Neural crest cell (in vitro differentiated cells): ENCODE measurements at places on chromosomes 2 and 18.

DNA sequence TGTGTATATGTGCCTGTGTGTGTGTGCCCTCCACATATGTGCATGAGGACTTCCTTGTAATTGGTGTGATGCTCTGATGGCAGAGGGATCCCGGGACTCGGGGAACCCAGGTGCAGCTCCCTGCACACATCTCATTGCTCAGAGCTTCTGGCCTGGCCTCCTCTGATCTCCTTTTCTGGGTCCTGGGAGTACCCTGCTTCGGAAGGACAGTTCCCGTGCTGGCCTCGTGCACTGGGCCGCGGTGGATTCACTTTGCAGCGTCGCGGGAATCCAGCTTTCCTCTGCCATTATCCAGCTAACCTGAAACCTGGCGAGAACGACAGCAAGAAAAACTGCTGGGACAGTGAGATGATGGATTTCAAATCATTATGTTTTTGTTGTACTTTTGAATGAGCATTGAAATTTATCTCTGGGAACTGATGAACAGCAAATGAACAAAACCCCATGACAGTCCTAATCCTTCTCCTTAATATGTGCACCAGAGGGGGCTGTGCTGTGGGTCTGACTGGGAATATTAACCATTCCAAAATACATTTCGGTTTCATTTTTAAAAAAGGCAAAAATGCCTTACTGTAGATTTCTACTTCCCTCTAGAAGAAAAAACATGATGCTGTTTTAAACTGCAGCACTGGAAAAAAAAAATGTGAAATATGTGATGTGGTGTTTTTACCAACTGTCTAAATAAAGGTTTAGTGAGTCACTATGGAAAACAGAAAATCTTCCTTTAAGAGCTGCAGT, 78.2 kb downstream of the PTGR3 start:
- DNase-seq, result no peak
- H3K27ac ChIP-seq, result peak overlapping the region; percentile 76
- H3K4me3 ChIP-seq, result no peak overlapping the region
- H3K4me1 ChIP-seq, result no peaks in the 10 kb centered on the region
- no peaks in the 10 kb centered on the region for H3K36me3 ChIP-seq

DNA sequence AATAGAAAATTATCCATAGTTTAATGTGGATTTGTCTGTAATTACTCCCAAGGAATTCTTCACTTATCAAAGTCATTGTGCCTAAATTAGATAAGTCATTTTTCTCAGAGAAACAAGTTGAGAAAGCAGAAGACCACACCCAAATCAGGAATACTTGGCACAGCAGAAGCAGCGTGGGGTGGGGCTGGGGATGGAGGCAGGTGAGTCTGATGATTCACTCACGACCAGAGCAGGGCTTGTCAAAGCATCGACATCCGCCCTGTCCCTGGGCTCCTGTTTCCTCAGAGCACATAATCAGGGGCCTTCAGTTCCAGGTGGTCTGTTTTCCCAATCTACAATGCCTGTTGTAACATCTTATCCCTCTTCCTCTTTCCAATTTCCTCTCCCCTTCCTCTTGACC, 31.5 kb upstream of the COLEC12 start:
- H3K36me3 ChIP-seq, result no peaks in the 10 kb centered on the region
- H3K27me3 ChIP-seq, result no peaks in the 10 kb centered on the region
- no peak overlapping the region for H3K4me3 ChIP-seq
- no peak for DNase-seq
- no peak overlapping the region for H3K27ac ChIP-seq

GRCh38 chr2:216425008-216425787, 12.9 kb downstream of the SMARCAL1 start:
- no peaks in the 10 kb centered on the region for H3K4me1 ChIP-seq
- H3K27me3 ChIP-seq, result no peaks in the 10 kb centered on the region
- DNase-seq, result no peak
- H3K36me3 ChIP-seq, result peaks cover 39% of the 10 kb centered on the region
- no peak overlapping the region for H3K27ac ChIP-seq
- H3K4me3 ChIP-seq, result no peak overlapping the region

DNA sequence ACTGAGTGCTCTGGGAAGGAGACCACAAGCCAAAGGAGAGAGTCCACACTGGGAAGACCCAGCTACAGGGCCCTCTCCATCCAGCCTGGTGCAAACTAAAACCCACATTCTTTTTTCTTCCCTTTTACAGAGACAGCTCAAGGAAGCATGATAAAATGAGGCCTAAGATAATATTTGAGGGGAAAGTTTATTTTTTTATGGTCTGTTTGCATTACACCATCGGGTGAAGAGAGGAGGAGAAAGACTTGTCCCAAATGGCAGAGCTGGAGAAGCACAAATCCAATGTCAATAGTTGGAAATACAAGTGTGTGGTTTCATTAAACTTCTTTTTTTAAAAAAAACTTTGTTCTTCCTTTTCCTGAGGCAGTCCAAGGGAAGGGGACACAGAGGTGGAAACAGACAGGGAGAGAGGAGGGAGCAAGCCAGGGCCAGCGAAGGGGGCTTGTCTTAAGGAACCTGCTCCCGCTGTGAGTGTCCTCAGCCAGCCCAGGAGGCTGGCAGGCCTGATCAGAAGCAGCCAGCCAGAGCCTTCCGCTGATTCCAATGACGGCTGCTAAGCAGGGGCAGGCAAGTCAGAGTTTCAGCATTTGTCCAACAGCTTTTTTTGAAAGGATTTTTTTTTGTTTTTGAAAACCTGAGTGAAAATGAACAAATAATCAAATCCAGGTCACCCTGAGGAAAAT, 203.8 kb upstream of the SIX2 start:
- H3K36me3 ChIP-seq, result no peaks in the 10 kb centered on the region
- H3K27me3 ChIP-seq, result peaks cover 5% of the 10 kb centered on the region
- H3K4me3 ChIP-seq, result no peak overlapping the region

- H3K27ac ChIP-seq, result no peak overlapping the region
- H3K36me3 ChIP-seq, result no peaks in the 10 kb centered on the region
- H3K27me3 ChIP-seq, result peaks cover 14% of the 10 kb centered on the region
Measured at GRCh38 chr2:74694281-74694680, 40.2 kb downstream of the SEMA4F start.

- H3K27ac ChIP-seq, result no peak overlapping the region
- H3K27me3 ChIP-seq, result no peaks in the 10 kb centered on the region
- peaks cover 29% of the 10 kb centered on the region for H3K4me1 ChIP-seq
- peaks cover 16% of the 10 kb centered on the region for H3K36me3 ChIP-seq
- H3K4me3 ChIP-seq, result no peak overlapping the region
Measured at GRCh38 chr18:2984703-2985261, 28.2 kb downstream of the LPIN2 start.

DNA sequence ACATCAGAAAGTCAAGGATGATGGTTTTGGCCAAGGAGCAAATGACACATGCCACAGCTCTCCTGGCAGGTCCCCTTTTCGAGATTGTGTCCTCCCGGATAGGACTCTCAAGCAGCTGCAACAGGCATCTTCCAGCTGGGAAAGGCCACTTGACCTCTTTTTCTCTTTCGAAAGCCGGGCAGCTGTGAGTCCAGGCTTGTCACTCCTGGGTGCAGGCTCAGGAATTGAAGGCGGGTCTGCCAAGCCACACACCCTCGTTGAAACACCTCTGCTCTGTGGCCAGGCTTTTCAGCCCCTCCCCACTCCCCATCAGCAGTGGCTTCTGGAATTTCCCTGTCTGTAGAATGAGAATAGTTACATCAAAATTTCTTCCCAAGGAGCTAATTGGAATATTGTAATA, 98.0 kb downstream of the CCDC138 start:
- no peak overlapping the region for H3K27ac ChIP-seq
- DNase-seq, result no peak
- no peak overlapping the region for H3K4me3 ChIP-seq
- H3K4me1 ChIP-seq, result peaks cover 5% of the 10 kb centered on the region
- H3K36me3 ChIP-seq, result peaks cover 59% of the 10 kb centered on the region
- H3K27me3 ChIP-seq, result no peaks in the 10 kb centered on the region

DNA sequence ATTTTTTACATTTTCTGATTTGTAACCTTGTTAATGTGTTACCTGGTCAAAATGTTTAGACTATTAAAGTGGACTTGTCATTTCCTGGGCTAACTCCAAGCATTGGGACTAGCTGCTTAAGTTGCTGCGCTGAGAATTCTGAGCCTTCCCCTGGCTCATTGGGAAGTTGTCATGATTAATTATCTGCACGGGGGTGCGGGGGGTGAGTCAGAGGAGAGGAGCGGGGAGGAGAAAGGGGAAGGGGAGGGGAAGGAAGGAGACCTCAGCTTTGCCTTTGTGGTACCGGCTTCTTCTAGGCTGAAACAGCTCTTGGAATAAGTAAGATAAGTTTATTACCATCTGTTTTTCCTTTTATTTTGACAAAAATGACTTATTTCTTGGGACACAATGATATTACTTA, 52.9 kb upstream of the APCDD1 start:
- peaks cover 70% of the 10 kb centered on the region for H3K4me1 ChIP-seq
- H3K4me3 ChIP-seq, result no peak overlapping the region
- no peak overlapping the region for H3K27ac ChIP-seq
- no peaks in the 10 kb centered on the region for H3K27me3 ChIP-seq
